ENCODE measurements at places on chromosomes 3 and 15.

DNA sequence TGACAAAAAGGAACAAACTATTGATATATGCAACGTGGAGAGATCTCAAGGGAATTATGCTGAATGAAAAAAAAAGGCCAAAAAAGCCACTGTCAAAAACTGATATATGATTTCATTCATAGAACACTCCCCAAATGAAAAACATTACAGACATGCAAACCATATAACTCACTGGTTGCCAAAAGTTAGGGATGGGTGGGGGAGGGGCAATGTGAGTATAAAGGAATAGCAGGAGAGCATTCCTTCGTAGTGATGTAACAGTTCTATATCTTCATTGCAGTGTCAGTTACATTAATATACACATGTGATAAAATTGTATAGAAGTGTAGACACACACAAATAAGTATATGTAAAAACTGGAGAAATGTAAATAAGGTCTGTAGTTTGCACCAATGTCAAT, 12.2 kb downstream of the GBE1 start:
- no peak for DNase-seq

GRCh38 chr3:135970506-135971116, 5.1 kb downstream of the PPP2R3A start:
- DNase-seq, result no peak

DNA sequence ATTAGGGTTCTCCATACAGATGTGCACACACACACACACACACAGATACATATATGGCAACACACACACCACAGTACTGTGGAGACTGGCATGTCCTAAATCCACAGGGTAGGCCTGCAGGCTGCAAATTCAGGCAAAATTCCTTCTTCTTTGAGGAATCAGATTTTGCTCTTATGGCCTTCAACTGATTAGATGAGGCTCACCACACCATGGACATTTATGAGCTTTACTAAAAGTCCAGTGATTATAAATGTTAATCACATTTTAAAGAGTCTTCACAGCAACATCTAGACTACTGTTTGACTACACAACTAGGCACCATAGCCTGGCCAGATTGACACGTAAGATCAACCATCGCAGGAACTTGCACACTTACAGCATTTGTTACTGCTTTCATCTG, 140.3 kb upstream of the UBE3A start:
- no peak for DNase-seq

DNA sequence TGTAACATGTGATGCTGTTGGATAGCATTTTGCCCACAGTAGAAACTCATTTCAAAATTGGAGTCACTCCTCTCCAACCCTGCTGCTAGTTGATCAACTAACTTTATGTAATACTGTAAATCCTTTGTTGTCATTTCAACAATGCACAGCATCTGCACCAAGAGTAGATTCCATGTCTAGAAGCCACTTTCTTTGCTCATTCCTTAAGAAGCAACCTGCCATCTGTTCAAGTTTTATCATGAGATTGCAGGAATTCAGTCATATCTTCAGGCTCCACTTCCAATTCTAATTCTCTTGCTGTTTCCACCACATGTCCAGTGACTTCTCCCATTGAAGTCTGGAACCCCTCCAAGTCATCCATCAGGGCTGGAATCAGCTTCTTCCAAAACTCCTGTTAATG, 42.9 kb downstream of the AKAP13 start:
- DNase-seq, result no peak

- DNase-seq, result no peak
Observed at GRCh38 chr15:96374499-96374898, 44.0 kb downstream of the NR2F2 start.

All from GM04503 (cell line).